ENCODE measurements at places on chromosomes 16 and 17.

- no peak for DNase-seq
Measured at GRCh38 chr17:82965371-82965770, 114.0 kb upstream of the METRNL start.

- peak; percentile 20 for DNase-seq
Measured at GRCh38 chr17:11598274-11599221, at the start of gene DNAH9. DNAH9 (plus strand) TSS chr17:11598470; CDS start chr17:11598499, 29 bp downstream.

GRCh38 chr17:4533523-4534504 is 21.4 kb downstream of the MYBBP1A start:
- DNase-seq = no peak

DNA sequence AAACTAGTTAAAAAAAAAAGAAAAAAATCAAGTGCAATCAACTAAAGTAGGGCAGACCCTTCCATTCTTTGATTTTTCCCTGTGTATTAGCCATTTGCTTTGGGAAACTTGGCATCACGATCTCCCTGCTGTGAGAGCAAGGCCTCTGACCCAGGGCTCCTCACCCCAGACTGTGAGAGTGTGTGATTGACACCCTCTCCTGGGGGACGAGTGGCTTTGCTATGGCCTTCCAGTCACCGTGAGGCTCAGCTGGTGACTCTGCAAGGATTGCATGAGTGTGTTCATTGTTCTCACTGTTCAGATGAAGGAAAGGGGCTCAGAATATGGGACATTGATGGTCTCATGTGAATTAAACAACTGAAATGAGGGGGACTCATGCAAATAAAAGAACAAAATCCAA is 69.0 kb upstream of the BCAR1 start:
- DNase-seq = no peak

DNA sequence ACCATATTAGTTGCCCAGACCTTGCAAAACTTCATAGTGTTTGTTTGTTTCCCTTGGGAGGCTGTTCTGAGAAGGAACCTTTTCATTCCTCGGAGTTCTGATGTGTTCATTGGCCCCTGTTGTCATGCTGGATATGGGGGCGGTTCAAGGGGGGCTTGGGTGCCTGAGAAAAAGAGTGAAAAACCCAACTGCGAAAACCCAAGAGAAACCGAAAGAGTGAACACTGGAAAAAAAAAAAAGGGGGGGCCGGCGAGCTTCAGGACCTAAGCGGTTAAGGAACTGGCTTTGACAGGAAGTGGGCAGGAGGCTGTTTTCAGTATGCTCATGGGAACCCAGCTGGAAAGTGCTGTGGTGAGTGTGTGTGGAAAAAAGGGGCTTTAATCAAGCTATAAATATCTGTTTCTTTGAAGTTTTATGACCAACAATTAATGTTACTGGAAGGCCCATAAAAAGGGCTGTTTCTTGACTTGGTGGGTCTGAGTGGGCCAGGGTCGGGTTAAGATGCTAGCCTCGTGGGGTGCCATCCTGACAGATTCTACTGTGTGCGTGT is 510.7 kb downstream of the MAF start:
- DNase-seq = peak; percentile 83

DNA sequence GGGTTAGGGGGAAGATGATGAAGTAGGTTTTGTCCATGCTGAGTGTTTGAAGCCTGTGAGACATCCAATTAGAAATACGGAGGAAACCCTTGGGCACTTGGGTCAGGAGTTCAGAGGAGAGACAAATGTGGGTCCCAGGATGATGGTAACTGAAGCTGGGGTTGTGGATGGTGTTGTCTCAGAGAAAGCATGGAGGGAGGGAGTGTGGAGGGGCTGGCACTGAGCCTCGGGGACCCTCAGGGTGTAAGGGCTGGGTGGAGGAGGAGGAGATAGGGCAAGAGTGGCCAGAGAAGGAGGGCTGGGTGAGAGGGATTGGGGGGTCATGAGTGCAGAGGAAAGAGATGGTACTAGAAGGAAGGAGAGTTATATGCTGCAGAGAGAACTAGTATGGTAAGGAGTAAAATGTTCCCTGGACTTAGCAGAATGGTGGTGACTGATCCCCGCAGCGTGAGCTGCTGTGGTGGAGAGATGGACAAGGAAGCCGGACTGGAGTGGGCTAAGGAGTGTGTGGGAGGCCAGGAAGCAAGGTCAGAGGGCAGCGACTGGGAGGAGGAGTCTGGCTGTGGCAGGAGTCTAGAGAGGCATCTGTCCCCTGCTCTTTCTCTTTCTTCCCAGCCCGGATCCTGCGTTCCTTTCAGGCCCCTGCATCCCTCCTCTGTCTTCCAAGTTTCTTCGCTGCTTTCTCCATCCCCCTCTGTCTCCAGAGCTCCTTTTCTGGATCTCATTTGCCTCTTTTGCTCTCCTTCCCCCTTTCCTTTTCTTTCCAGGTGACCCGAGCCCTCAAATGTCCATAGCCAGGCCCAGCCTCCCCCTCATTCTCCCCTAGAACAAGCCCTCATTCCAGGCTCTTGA is 3.9 kb upstream of the COL1A1 start:
- DNase-seq = no peak

DNA sequence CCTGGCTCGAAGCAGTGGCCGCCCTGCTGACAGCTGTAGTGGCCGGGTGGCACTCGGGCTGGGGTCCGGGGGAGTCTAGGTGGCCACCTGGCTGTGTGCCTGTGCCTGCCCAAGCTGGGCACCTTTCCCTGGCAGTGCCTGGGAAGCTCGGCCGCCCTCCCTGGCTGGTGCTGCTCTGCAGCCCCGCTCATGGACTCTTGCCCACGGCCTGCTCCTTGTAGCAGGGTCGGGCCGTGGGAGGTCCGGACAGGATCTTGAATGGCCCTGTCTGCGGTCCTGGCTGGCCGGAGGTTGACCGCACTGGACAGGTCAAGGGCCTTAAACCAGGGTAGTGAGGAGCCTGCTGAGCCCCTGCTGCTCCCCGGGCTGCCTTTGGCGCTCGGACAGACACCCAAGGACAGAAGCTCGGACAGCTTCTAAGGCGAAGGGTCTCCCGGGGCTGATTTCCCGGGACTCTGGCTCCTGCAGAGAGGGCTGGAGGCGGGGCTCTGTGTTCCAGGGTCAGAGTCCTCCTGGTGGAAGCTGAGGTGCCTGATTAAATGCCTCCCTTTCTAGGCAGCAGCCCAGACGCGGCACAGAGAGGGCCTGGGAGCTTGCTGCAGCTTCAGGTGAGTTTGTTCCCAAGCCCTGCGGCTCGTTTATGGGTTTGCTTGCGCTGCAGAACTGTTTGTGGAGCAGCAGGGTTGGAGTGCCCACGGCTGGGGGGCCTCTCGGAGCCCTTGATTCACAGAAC is 6.0 kb downstream of the CAPN15 start:
- DNase-seq = no peak

- no peak for DNase-seq
Measured at GRCh38 chr17:15112846-15113617, 152.1 kb downstream of the PMP22 start.

- DNase-seq = no peak
Measured at GRCh38 chr17:72466199-72466598, 345.4 kb downstream of the SOX9 start.

DNA sequence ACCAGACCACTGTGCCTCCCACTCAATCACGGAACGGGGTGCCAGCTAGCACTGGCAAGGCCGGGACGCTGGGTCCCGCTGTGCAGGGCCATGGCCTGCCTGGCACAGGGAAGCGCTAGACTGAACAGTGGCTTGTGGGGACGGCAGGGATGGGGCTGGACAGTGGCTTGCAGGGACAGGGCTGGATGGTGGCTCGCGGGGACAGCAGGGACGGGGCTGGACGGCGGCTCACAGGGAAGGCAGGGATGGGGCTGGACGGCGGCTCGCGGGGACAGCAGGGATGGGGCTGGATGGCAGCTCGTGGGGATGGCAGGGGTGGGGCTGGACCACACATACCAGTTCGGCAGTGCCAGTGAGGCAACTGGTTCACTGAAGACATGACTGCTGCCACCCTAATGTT is 32.6 kb downstream of the LMF1 start:
- no peak for DNase-seq

Data from suppressor macrophage treated with lipopolysaccharide for 1 hour (primary cell).